ENCODE measurements at places on chromosomes 7 and 10.

GRCh38 chr7:33970536-33970935 lies 65.2 kb downstream of the BMPER start:
- no peak for DNase-seq

DNA sequence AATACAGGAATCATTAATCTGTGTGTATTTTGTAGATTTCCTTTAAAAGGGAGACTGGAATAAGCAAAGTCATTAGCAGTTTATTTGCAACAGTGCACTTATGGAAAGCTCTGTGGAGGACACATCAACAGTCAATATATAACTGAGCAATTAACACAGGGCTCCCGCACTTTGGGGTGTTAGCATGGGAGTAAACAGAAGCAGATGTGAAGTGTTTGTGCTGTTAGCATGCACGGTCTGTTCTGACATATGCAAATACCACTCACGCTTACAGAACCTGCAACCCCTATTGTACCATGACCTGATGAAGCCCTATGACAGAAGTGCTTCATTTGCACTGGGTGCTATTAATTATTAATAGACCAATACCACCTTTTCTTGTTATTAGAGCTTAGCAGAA lies 118.9 kb downstream of the PPP1R3A start:
- no peak for DNase-seq

DNA sequence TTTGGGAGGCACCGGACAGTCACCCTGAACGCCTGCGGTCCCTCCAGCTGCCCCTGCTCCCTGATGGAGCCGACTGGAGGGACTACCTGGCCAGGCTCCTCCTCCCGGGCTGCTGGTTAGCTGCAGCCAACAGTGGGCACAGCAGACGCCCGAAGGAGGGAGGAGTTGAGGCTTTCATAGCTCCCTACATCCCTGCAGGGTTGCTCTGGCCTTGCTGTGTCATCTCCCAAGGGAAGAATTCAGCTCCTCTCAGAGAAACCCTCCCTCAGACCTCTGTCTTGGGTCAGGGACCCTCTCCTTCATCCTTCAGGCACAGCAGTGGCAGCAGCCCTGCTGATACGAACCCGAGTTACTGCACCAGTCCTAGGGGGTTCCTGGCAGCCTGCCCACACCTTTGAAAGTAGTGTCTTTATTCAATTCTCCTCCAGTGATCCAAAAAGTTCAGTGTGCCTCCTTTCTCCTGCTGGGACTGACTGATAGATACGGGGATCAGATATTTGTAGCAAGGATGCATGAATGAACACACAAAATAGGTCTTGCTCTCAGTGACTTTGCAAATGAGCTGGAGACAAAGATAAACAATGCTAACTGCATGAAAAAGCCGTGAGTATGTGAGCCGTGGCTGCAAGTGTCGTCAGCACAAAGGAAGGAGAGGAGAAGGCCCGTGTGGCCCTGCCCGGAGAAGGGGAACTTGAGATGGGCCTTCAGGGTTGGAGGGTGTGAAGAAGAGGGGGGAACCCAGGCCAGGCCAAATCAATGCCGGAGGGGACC lies 136.6 kb downstream of the PRKAG2 start:
- no peak for DNase-seq

- no peak for DNase-seq
Observed at GRCh38 chr10:14350006-14350405, 19.3 kb upstream of the FRMD4A start.

- no peak for DNase-seq
Observed at GRCh38 chr7:31432176-31432575, 81.7 kb upstream of the ITPRID1 start.

All from naive thymus-derived CD8-positive, alpha-beta T cell (primary cell).